Stimulated activated CD8-positive, alpha-beta memory T cell treated with anti-CD3 and anti-CD28 coated beads, Interleukin-2, amount 100 ng/mL, for 48 hours (primary cell): ENCODE measurements at places on chromosomes 13 and 19.

DNA sequence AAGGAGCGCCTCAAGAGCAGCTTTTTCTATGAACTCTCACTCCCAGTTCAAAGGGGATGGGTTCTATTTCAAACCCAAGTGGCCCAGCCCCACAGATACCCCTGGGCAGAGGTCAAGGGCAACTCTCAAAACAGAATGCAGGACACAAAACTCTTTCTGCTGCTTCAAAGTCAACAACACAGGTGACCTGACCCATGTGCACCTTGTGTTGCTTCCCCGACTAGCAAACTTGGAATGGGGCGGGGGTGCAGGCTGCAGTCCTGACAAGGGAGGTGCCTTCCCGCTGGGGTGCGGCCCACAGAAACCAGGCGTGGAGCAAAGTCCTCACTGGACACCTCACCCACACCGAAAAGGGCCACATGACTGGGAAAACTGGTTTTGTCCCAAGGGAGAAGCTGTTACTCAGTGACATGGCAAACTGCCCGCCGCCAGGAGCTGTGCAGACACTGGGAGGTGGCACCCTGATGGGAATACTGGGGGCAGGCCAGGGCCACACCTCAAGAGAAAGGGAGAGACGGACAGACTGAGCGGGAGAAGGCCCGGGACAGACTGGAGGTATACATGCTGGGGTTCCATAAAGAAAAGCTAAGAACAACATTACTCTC lies 17.4 kb downstream of the ZC3H4 start:
- no peak for DNase-seq

DNA sequence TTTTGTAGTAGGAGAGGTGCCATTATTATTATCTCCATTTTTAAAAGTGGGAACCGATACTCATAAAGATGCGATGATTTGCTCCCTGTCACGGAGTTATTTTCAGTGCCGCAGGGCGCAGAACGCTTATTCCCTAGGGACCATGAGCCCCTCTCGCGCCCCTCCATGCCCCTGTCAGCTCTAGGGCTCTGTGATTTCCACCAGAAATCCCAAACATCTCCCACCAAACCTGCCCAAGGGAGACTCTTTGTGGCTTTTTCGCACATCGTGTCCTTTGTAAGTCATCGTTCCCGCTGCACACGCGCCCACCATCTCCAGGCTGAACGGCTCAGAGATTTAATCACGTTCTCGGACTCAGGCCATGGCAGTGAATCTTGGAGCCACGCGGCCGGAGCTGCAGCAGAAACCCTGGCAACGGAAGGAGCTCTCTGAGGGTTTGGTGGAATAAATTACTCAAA lies 105.1 kb downstream of the DNAJC15 start:
- no peak for DNase-seq

GRCh38 chr13:51380269-51380668 lies 40.8 kb downstream of the SERPINE3 start:
- DNase-seq, result no peak

GRCh38 chr13:99312493-99312883 lies 5.3 kb upstream of the GPR183 start:
- DNase-seq, result no peak

DNA sequence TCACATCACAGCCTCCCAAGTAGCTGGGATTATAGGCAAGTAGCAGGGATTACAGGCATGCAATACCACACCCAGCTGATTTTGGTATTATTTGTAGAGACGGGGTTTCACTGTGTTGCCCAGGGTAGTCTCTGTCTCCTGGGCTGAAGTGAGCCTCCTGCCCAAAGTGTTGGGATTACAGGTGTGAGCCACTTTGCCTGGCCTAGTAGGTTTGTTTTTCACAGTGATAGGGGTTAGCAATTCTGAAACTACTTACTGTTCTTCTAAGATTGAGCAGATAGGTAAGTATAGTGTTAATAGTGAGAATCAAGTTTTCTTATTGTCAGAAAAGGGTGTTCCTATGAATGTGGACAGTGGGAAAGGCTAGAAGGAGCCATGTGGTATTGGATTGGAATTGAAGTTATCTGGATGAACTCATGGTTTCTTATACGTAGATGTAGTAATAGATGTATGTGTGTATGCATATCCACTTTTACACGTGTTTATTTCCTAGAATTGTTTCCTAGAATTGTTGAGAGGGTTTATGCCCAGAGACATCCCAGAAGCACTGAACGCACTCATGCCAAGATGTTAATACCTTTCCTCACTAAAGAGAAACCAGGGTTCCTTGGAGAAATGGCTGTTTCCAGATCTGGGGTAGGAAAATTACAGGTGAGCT lies 49.1 kb downstream of the SAE1 start:
- no peak for DNase-seq

DNA sequence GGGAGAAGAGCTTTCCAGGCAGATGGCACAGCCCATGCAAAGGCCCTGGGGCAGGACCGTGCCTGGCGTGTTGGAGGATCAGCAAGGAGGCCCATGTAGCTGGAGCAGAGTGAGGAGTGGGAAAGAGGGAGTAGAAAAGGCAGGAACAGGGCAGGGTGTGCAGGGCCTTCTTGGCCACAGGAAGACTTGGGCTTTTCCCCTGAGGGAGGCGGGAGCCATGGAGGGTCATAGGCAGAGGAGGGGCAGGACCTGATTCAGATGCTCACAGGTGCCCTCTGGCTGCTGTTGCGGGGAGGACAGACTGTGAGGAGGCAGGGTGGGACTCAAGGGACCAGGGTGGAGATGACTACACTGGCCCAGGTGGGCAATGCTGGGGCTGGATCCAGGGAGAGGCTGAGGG lies 13.8 kb upstream of the PTPRS start:
- no peak for DNase-seq
